ENCODE measurements at places on chromosomes 11 and 22. TPM values are rescaled to one million over a fixed set of nuclear protein-coding genes. Genes with fewer than 3 reads are reported as not detected.
A peak's percentile ranks its signal among the peaks of the same experiment; 100 is the strongest.

DNA sequence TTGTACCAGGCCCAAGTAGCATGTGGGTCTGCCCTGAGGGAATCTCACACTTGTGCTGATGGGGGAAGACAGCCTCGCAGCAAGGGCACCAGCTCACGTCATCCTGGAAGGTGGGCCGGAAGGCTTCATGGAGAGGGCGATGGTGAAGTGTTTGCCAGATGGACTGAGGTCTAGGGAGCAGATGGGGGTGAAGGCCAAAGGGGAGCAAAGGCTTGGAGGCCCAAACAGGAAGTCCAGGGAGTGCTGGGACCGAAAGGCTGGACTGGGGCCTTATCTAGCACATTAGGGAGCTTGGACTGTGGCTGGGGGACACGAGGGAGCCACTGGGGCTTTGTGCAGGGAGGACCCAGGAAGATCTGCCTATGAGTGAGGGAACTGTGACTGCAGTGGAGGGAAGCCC is 1.2 kb upstream of the TNFRSF13C start:
- no peak for DNase-seq

DNA sequence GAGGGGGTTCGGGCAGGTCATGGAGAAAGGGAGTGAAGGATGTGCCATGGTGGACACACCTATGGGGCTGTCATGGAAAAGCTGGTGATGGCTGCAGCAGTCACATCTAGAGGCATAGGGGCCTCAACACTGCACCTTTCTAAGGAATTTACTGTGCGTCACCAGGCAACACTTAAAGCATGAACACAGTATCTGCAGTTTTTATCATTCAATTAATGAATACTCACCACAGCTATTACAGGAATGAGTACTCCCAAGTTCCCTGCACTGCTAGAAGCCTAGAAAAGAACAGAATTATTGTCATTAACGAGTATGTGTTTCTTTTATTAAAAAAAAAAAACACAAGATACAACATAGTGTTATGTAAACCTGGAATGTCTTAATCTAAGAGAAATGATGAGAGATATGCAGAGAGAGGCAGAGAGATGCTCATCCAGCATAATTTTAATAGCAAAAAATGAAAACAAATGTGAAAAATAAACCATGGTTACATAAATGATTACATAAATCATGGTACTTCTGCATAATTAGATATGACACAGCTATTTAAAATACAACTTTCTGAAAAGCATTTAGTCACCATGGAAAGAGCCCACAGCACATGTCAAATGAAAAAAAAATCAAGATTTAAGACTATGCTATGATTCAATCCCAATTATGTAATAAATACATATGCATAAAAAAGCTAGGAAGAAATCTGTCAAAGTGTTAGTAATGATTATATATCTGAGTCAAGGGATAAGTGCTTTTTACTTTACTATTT is 19.2 kb downstream of the SERPIND1 start:
- DNase-seq: peak; percentile 21

DNA sequence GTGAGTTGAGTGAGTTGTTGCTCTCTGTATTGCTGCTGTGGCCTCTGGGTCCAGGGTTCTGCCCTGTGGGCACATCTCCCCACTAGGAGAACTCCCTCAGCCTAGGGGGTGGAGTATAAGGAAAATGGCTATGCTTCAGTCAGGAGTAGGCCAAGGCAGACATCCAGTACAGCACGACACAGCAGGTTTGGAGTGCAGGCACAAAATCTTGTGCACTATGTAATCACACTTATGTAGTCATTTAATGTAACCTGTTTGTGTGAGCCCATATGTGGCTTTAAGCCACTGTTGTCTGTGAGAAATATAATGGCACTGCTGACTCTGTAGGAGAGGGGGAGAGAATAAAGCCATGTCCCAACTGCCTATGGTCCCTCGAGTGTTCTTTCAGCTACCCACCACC is 90.1 kb downstream of the CCDC83 start:
- no peak for DNase-seq

DNA sequence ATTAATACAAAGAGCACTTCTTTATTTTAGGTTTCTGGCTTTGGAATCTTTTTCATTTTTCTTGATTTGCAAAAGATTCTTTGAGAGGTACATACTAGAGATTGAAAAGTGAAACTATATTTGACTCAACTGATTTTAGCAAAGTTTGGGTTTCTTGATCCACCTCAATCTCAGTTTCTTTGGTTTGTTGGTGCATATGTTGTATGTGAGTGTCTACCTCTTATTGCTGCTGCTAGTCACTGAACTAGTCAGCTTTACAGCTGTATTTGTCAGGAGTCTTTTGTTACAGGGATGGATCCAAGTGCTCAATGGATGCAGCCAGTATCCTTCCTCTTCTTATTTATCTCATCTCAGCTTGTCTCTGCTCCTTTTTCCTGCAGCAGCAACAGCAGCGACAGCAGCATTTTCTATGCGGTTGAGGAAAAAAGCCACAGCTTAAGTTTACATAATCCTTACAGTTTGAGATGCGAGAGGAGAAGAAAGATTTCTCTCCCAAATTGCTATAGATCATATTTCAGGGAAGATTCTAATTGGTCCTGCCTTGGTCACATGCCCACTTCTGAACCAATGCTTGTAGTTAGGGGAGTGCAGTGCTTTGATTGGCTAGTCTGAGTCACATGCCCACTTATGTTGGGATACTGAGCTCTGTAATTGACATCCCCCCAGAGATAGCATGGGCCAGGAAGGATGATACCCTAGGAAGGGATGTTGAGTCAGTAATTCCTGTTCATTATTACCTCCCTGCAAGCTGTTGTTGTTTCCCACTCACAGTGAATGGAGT is 10.0 kb upstream of the ZNRF3 start:
- DNase-seq: no peak

DNA sequence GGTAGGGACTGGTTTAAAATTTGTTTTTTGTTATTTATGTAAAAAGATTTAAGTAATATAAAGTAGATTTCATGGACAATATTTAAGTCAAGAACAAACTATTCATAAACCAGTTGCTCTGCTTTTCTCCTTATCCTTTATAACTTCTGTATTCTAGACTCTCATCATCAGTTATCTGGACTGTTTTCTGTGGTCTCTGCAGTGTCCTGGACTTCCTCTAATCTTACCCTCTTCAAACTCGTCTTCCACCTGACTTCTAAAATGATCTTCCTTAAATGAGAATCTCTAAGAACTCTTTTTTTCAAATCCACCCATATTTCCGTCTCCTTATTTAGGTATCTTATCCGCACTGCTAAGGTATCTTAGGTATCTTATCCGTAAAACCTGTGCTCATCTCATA is 8.1 kb downstream of the RRM1 start:
- no peak for DNase-seq

- no peak for DNase-seq
These were observed 134.7 kb upstream of the PGR start for GRCh38 chr11:101264306-101264705.

DNA sequence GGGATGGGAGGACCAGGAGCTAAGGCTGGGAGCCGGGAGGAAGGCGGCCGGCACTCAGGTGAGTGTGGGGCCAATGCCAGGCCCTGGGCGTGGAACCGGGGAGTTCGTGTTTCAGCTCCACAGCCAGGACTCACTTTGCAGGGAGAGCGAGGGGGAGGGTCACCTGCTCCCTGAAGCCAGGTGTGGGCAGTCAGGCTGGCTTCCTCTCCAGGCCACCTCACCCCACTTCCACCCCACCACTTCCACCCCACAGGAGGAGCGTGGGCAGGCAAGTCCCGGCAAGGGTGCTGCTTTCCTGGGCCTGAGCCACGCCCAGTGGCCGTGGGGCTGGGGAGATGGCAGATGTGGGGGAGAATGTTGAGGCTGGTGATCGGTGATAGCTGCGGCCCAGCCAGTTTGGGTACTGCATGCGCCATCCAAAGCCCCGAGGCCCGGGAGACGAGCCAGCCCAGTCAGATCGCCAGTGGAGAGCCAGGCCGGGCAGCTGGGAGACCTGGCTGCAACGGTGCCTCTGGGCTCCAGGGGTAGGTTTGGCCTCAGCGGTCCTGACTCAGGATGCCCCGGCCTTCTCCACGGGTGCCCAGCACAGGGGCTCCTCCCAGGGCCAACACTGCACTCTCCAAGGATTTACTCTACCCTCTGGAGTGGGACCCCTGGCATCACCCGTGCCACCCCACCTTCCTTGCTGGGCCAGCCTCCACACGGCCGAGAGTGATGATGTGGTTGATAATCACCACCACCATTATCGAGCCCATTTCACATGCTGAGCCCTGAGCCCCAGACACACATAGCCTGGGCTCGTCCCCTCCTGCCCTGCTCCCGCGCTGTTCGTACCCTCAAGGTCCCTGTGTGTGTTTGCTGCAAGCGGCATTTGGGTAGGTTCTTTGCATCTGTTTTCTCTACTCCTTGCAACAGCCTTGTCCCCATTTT is 93.8 kb downstream of the WNT7B start:
- no peak for DNase-seq

The TSSK2 gene
- total RNA-seq: not detected

The TXNRD2 gene
- 38.4 TPM for total RNA-seq

The RAB36 gene
- total RNA-seq: 3.5 TPM

The CELF1 gene
- total RNA-seq: 71.6 TPM

Measured in GM23248 (cell line).